Renal cortex interstitium (tissue), 15 donors: ENCODE measurements at places on chromosomes 16 and 17. TPM values are rescaled to one million over a fixed set of nuclear protein-coding genes. Genes with fewer than 3 reads are reported as not detected.

Gene ABHD15
- 6.7 TPM for polyA plus RNA-seq

DNA sequence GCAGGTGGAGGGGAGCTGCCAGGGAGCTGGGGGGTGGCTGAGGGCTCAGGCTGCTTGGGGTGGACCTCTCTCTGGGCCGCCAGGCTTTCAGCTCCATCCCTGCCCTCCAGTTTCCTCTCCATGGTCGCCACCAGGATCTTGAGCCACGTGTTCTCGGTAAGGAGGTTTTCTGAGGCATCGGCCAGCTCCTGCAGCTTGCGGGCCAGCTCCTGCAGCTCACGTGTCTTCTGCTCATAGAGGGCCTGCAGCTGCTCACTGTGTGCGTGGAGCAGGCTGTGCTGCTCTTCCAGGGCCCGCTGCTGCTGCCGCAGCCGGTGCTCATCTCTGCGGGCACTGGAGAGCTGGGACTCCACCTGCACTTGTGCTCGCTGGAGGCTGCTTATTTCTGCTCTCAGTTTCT is 11.0 kb downstream of the SNN start:
- DNase-seq = no peak

GRCh38 chr16:50942143-50942542 is 200.3 kb downstream of the CYLD start:
- no peak for DNase-seq

- DNase-seq = no peak
These were observed 201.1 kb upstream of the MAF start for GRCh38 chr16:79801646-79802045.

- no peak for DNase-seq
These were observed 26.3 kb upstream of the CLEC18B start for GRCh38 chr16:74447578-74447977.
